ENCODE measurements at places on chromosomes 3 and 15. TPM values are rescaled to one million over a fixed set of nuclear protein-coding genes. Genes with fewer than 3 reads are reported as not detected.

USP50 gene
- not detected for total RNA-seq

CPLX3 gene
- total RNA-seq = 0.44 TPM

GAP43 gene
- not detected for total RNA-seq

PPIP5K1 gene
- 46.9 TPM for total RNA-seq

EFCAB12 gene
- 2.3 TPM for total RNA-seq

HIGD2B gene
- total RNA-seq = 0.47 TPM

BFSP2 gene
- not detected for total RNA-seq

IL17RB gene
- not detected for total RNA-seq

ARRDC4 gene
- 1.5 TPM for total RNA-seq

LEO1 gene
- 20.9 TPM for total RNA-seq

C3orf49 gene
- not detected for total RNA-seq

SPINT1 gene
- total RNA-seq = 0.42 TPM

CYP1A2 gene
- total RNA-seq = not detected

HTD2 gene
- 8.6 TPM for total RNA-seq

GOLGA6D gene
- 0.19 TPM for total RNA-seq

GOLGA6A gene
- 0.16 TPM for total RNA-seq

AQP9 gene
- not detected for total RNA-seq

FAM43A gene
- 3.5 TPM for total RNA-seq

NUP210 gene
- 150 TPM for total RNA-seq

SLC27A2 gene
- total RNA-seq = 0.16 TPM

RTP3 gene
- not detected for total RNA-seq

FMN1 gene
- 0.19 TPM for total RNA-seq

CHST13 gene
- total RNA-seq = not detected

PTH1R gene
- total RNA-seq = not detected

CIDEC gene
- not detected for total RNA-seq

NOX5 gene
- 0.05 TPM for total RNA-seq

AGBL1 gene
- total RNA-seq = not detected

ATP10A gene
- total RNA-seq = 55.2 TPM

DUOX1 gene
- not detected for total RNA-seq

ATP13A5 gene
- total RNA-seq = not detected

SH2D7 gene
- not detected for total RNA-seq

ANKRD63 gene
- total RNA-seq = 0.31 TPM

CERS3 gene
- total RNA-seq = 1.5 TPM

NPAP1 gene
- total RNA-seq = not detected

PARP9 gene
- 21.5 TPM for total RNA-seq

UBAP1L gene
- 16.6 TPM for total RNA-seq

TMC3 gene
- total RNA-seq = not detected

MYLK gene
- not detected for total RNA-seq

ALDH1L1 gene
- not detected for total RNA-seq

IQCH gene
- total RNA-seq = 0.38 TPM

SPATA12 gene
- total RNA-seq = not detected

ANKRD34C gene
- not detected for total RNA-seq

DALRD3 gene
- 23.9 TPM for total RNA-seq

SAMMSON gene
- total RNA-seq = not detected

CFAP91 gene
- 0.25 TPM for total RNA-seq

ZPLD1 gene
- not detected for total RNA-seq
